ENCODE measurements at places on chromosomes 3 and 15. TPM values are rescaled to one million over a fixed set of nuclear protein-coding genes. Genes with fewer than 3 reads are reported as not detected.

GRCh38 chr3:113243071-113243470 is 31.7 kb downstream of the BOC start:
- DNase-seq, result no peak

- no peak for DNase-seq
Measured at GRCh38 chr3:54372232-54372631, 249.9 kb downstream of the CACNA2D3 start.

DNA sequence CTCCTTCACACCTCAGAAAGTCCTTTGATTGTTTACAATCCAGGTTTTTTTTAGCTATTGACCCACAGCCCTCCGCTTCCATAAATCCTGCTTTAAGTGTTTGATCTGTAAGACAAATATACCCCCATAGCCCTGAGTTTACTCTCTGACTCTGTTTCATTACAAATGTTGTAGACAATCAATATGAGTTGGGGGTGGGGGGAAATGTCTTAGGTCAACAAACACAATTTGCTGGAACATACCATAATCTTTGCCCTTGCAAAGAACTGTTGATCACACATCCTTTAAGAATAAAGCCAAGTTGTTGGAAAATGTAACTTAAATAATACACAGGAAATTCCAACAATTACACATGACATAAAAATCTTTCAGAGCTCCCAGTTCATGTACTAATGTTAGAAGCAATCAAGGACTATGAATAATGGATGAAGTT is 301.8 kb upstream of the SEMA6D start:
- no peak for DNase-seq

- peak; percentile 60 for DNase-seq
Measured at GRCh38 chr3:124492824-124493223, 237.4 kb upstream of the UMPS start.

- no peak for DNase-seq
Measured at GRCh38 chr3:123778991-123779622, 105.0 kb downstream of the MYLK start.

DNA sequence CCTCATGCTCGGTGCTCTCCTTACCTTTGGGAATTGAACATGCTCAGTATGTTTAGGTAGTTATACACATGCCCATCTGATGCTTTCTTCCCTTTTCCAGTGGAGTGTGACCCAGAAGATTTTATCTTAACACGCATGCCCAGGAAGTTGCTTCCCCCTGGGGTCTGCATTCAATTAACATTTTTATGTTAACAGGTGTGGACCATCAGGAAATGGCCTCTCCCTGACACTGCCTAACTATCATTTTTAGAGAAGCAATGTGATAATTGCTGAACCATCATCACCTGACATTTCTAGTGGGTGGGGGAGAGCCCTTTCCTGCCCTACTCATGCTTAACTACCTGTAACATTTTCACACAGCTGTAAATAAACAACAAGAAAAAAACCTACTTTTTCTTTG is 55.1 kb upstream of the TGFBR2 start:
- DNase-seq, result no peak

DNA sequence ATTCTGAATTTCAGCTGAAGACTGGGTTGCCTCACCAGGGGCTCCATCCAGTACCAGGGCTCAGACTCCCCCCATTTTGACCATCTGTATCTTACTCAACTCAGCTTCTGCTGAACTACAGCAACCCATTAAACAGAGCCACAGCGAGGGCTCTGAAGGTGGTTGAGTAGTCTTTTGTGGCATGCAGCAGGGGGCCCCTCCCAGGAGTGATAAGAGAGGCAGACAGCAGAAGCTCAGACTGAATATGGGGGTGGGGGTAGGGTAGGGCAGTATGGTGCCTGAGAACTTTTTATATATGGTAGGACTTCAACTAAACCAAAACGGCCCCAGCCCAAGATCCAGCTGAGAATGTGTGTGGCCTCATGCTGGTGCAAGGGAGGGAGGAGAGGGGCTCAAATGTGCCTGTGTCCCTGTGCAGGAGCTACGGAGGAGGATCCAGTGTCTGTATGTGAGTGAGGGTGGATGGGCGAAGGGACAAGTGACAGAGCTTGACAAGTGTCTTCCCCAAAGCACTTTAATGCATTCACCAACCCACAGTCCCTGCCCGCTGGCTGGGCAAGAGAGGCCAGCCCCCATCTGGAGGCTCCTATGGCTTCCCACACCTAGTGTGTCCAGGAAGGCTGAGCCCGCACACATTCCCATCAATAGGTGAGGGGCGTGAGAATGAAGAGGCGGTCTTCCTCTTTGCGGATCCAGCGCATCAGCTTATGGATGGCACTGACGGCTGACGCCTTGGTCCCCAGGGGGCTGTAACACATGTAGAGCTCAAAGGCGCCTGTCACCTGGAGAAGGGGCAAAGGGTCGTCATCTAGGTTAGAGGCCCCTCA is 4.9 kb upstream of the MST1R start:
- DNase-seq, result no peak

GRCh38 chr3:114527036-114527644 is 233.3 kb downstream of the TIGIT start:
- DNase-seq, result peak; percentile 39

The EPHA6 gene
- not detected for total RNA-seq

DNA sequence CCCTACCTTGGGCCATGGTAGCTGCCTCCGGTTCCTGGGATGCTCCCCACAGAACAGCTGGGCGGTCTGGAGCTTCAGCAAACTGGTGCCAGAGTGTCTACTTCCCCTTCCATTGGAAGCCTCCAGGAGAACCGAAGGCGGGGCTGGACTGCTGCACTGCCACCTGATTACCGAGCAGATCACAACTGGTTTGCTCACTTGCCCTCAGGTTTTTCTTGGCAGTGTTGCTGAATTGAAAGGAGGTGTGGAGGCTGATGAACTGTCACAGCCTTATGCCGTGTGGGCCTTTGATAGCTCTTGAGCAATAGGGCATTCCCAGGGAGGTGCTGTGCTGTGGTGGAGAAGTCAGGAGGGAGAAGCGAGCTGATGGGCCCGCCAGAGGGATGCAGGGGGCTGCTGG is at the start of gene TGM5:
TSS of gene TGM5 (minus strand) at position 95 of the 400 bp plus-strand sequence. CDS start at position 16, 79 bp downstream.
- peak; percentile 7 for DNase-seq

- no peak for DNase-seq
Measured at GRCh38 chr3:39075910-39076309, 24.1 kb downstream of the WDR48 start.

- no peak for DNase-seq
Measured at GRCh38 chr3:101061312-101061711, 68.1 kb upstream of the ABI3BP start.

- DNase-seq, result peak; percentile 94
Measured at GRCh38 chr15:85047271-85047948, 65.8 kb downstream of the PDE8A start.

DNA sequence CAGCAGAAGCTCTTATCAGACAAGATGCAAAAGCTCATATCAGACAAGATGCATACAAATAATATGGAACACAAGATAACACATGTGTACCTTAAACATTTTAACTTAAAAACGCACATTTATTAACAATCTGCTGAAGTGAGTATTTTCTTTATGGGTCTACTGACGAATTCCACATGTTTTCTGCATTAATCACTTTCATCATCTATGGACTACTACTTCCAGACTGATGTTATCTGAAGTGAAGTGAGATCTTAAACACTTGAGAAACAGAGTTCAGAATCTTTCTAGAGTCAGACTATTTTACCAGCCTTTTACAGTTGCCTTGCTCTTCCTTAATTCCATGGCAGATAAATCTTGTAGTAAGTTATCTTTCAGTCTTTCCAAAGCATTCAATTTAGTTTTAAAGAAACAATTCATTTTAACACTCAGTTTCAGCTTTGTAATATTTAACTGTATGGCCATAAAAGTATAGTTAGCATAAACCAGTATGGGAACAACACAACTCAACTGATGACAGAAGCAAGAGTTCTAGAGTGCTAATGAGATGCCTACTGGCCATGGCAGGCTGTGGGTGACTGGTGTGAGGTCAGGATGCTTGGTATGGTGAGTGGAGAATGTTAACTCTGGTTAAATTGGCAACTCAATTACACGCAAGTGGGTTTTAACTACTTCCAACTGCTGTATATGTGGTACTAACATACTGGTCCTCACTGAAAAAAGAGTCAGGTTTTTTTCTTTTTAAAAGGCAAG is 9.8 kb downstream of the CMTM6 start:
- no peak for DNase-seq

DNA sequence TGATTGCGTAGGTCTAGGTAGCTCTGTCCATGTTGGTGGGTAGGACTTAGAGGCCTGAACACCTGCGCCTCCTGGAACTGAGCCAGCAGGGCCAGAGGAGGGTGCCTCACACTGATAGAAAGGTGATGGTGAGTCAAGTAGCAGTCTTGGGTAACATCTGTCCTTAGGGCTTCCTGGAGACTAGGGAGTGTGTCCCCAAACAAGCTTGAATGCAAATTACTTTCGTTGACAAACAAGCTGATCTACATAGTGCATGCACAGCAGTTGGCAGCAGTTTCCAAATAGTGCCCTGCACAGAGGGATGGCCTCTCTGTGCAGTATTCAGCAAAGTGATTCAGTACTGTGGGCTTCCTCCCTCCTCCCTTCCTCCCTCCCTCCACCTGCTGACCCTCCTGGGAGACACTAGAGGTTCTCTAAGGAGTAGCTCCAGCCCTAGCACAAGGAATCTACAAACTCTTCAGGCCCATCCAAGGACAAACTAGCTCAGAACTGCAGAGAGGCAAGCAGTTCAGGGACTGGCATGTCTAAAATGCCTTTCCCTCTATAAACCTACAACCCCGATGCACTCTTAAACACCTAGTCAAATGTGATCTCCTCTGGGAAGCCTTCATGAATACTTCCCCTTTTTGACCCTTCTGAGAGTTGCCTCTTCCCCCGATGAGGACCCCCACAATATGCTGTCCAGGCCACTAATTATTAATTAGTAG is 61.0 kb downstream of the TLE3 start:
- DNase-seq, result no peak

The THBS1 gene
- 8.2 TPM for total RNA-seq

All from SK-MEL-5 (cell line).